ENCODE measurements at places on chromosomes 3 and 15.

DNA sequence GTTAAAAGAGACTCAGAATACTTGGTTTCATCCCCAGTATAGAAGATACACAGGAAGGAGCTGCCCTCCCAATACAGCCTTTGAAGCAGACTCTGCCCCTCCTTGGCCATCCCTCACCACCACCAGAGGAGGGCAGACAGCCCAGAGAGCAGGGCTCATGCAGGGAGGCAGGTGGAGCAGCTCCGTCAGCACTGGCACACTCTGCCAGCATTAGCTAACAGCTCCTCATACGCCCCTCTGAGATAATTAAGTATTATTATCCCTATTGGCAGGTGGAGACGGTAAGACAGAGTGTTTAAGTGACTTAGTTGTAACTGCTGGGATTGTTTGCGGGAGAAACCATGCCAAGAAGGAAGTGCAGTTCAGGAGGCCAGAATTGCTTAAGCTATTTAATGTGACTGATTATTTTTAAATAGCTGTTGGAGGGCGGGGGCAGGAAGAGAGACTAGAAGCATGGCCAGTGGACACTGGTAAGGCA, 434.0 kb downstream of the EPHB1 start:
- DNase-seq, result no peak

DNA sequence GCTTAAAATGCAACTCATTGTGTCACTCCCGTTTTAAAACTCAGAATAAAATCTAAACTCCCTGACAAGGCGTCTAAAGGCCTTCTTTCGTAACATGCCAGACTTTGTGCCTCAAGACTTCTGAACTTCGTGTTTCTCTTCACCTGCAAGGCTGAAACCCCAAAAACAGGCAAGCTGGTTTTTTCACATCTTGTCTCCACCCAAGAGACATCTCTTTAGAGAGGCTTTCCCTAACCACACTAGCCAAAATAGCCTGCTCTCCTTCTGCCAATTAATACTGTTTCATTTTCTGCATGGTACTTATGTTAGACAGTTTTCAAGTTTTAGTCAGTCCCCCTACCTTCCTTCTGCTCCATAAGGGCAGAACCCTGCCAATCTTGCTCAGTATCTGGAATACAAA, 41.6 kb downstream of the RAF1 start:
- DNase-seq, result no peak

DNA sequence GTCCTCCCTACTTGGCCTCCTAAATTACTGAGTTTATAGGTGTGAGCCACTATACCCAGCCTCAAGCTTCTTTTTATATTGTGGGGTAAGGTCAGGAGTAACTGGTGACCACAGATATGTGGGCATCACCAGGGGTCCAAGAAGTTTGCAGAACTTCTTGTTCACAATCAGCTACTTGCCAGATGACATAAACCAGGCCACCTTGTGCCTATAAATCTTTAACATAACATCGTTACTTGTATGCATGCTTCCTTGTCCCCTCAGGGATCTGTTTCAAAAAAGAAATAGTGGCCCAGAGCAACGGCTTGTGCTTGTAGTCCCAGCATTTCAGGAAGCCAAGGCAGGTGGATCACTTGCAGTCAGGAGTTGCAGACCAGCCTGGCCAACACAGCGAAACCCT, 115.1 kb upstream of the FAM174B start:
- DNase-seq, result no peak

DNA sequence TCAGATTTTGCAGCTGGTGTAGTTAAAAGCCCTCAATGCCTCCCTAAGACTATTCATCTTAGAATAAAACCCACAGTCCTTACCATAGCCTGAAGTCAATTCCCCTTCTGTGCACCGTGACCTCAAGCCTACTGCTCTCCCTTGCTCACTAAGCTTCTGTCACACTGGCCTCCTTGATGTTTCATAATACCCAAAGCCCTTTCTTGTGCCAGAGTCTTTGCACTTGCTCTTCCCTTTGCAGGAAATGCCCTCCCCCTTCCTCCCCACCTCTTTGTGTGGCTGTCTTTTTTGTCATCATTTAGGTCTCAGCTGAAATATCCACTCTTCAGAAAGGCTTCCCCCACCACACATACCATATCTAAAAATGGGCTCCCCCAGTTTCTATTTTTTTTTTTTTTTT, 4.2 kb upstream of the PLEKHO2 start:
- peak; percentile 74 for DNase-seq

- no peak for DNase-seq
Observed at GRCh38 chr3:185884641-185885040, 53.2 kb downstream of the TRA2B start.

- no peak for DNase-seq
Observed at GRCh38 chr3:5787861-5788488, 600.5 kb downstream of the EDEM1 start.

- DNase-seq, result no peak
Observed at GRCh38 chr15:31526916-31527690, 200.5 kb downstream of the KLF13 start.
